Small intestine (tissue), 16 donors: ENCODE measurements at places on chromosomes 11 and 22. TPM values are rescaled to one million over a fixed set of nuclear protein-coding genes. Genes with fewer than 3 reads are reported as not detected.

OR56A1 gene
- not detected for polyA plus RNA-seq

MS4A1 gene
- polyA plus RNA-seq = 0.86 TPM

DDX10 gene
- 15.8 TPM for polyA plus RNA-seq

DGCR8 gene
- 17.3 TPM for polyA plus RNA-seq

STIM1 gene
- 5.6 TPM for polyA plus RNA-seq

HEPN1 gene
- not detected for polyA plus RNA-seq

CCDC87 gene
- 0.21 TPM for polyA plus RNA-seq

OR56A5 gene
- not detected for polyA plus RNA-seq
